ENCODE measurements at places on chromosomes 5 and 9.
A peak's percentile ranks its signal among the peaks of the same experiment; 100 is the strongest.

DNA sequence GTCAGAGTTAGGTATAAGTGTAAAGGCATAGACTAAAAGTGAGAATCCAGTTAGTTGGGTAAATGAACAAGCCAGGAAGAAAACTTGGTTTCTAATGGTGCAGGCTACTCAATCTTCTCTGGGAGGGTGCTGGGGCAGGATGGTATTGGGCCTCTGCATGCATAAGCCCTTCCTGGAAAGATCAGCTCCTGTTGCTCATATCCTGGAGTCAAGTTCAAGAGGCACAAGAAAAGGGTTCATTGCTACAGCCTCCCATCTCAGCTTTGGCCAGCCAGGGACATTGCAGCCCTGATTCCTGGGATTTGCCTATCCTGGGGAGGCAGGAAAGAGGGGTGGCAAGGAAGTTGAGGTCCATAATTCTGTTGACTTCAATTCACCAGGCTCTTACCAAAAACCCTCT lies 40.7 kb upstream of the ATP6V1G1 start:
- DNase-seq = no peak

DNA sequence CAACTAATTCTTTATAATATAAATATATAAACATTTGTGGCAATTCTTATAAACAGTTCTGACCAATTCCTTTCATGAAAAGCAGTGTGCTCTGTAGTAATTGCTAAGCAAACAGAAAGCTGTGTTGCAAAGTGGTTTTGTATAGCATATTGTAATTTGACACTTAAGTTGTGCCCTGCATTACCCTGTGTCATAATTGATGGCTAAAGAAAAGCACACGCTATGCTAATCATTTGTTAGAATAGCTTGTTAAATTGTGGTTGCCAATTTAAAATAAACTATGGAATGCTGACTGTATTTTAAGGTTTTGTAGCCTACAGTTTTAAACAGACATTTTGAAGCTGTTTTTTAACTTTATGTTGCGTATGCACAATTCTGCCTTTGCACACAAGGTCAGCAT lies 140.0 kb downstream of the PBX3 start:
- DNase-seq = peak; percentile 21

DNA sequence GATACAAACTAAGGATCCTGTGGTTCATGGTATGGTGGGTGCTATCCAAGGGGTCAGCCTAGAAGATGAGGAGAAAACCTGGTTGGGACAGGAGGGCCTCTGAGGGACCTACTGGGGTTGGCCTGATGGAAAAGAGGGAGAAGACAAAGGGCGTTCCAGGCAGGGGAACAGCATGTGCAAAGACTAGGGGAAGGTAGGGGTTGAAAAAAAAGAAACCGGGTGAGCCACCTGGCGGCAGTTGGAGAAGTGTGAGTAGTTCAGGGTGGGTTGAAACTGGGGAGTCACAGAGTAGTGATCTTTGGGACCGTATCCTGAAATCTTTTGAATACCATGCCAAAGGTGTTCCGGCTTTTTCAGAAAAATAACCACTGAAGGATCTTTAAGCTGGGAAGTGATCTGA lies 8.7 kb upstream of the GABRP start:
- DNase-seq = no peak

DNA sequence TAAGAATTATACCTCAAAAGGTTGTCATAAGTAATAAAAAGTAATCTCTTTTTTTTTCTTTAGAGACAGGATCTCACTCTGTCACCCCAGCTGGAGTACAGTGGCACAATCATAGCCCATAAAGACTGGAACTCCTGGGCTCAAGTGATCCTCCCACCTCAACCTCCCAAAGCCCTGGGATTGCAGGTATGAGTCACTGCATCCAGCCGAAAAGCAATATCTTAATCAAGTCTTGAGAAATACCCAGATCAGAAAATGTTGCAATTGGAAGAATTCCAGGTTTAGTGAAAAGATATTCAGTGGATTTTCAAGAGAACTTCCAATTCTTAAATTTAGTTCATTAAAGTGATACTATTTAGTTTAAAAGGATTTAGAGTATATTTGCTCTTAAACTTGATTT lies 40.9 kb upstream of the IDNK start:
- DNase-seq = peak; percentile 86

GRCh38 chr9:118444403-118444802 lies 740.2 kb downstream of the TLR4 start:
- DNase-seq = no peak

DNA sequence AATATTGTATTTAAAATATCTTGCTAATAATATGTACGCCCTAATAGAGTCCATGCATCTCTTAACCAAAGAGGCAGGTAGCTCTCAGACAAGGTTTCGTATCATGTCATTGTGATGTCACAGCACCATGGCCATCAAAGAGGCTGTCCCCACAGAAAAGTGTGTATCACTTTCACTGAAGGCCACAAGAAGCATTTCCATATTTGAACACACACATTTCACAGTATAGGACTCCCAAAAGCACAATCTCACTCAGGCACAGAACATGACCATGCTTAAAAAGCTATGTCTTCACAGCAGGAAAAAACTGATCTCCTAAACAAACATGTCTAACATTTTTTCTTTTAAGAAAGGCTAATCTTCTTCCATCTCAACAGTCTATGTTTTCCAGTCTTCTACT lies 133.8 kb downstream of the DENND1A start:
- no peak for DNase-seq

GRCh38 chr5:145521066-145521465 lies 314.1 kb downstream of the PRELID2 start:
- DNase-seq = no peak

- DNase-seq = peak; percentile 76
Observed at GRCh38 chr5:73376618-73377170, 71.9 kb downstream of the FOXD1 start.

DNA sequence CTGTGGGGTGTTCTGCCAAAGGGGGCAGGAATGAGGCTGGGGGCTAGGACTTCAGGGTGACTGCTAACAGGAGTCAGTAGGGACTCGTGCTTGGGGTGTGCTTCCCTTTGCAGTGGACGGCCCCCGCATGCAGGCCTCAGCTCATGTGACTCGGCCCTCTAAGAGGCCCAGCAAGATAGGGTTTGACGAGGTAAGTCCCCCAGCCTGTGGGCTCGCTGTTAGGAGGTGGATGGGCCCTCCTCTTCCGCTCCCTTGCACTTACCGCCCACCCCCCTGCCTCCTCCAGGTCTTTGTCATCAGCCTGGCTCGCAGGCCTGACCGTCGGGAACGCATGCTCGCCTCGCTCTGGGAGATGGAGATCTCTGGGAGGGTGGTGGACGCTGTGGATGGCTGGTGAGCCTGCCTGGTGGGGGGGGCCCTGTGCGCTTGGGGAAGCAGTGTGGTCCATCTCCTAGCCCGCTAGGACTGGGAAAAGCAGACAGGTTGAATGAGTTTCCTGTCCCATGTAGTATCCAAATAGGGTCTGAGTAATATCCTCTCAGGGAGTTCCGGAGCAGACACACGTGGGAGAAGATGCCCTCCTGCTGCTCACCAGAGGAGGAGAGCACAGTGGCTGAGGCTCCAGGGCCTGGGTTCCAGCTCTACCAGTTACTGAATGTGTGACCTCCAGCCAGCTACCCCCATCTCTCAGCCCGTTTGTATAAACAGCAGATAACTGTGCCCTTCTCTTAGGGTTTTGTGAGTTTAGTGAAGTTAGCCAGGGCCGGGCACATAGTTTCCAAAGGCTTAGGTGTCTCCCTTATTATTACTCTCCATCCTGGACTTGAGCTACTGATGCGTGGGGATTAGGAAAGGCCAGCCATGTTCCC lies 8.2 kb downstream of the CERCAM start:
- peak; percentile 88 for DNase-seq

GRCh38 chr9:127291246-127291778 lies 26.7 kb downstream of the GARNL3 start:
- no peak for DNase-seq

DNA sequence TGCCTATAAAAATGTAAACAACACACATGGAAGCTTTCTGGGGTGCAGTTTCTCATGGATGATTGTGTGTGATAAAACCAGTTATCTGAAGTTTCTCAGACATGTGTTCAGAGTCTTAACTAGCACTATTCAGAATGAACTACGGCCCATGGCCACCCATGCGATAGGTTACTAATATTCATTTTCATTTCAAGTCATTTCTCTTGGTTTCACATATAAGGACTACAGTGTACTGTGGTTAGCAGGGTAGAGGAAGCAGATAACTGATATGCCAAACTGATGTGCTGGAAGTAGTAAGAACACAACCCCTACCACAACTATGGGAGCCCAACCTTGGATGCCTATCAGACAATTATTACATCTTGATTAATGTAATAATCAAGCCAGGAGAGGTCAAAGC lies 372.1 kb downstream of the DTWD2 start:
- no peak for DNase-seq

DNA sequence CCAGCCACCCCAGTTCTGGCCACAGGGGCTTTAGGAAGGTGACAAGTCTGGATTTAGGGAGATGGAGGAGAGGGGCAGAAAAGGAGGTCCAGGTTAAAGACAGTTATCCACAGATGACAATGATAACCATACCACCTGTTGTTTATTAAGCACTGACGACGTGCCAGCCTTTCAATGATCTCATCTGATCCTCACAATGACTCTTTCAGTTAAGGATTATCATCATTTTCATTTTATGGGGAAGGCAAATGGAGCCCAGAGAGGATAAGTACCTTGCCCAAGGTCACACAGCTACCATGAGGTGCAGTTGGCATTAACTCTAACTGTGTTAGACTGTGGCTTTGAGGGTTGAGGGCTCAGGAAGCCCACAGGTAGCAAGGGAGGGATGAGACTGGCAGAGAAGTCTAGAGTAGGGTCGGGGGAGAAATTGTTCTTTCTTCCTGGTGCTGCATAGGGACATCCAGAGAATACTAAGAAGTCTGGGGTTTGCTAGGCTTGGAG lies 21.5 kb upstream of the JADE2 start:
- peak; percentile 31 for DNase-seq

GRCh38 chr9:123450098-123450770 lies 94.2 kb downstream of the CRB2 start:
- no peak for DNase-seq

DNA sequence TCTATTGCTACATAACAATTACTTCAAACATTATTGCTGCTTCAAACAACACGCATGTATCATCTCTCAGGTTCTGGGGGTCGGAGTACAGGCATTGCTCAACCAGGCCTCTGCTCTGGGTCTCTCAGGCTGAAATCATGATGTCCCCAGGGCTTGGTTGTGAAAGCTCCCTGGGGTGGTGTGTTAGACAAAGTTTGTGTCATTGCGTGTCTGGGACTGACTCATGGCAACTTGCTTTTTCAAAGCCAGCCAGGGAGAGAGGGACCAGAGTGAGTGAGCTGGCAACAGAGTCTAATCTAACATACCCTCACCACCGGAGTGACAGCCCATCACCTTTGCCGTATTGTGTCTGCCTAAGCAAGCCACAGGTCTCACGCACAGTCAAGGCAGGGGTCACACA lies 259.2 kb upstream of the NFIL3 start:
- DNase-seq = peak; percentile 57

- DNase-seq = peak; percentile 56
Observed at GRCh38 chr9:91231619-91232018, 130.1 kb downstream of the AUH start.

GRCh38 chr9:18610956-18611355 lies 137.0 kb downstream of the ADAMTSL1 start:
- DNase-seq = no peak

GRCh38 chr9:76737154-76737902 lies 26.9 kb upstream of the PCA3 start:
- no peak for DNase-seq

GRCh38 chr5:174759091-174759490 lies 34.7 kb downstream of the MSX2 start:
- DNase-seq = no peak

DNA sequence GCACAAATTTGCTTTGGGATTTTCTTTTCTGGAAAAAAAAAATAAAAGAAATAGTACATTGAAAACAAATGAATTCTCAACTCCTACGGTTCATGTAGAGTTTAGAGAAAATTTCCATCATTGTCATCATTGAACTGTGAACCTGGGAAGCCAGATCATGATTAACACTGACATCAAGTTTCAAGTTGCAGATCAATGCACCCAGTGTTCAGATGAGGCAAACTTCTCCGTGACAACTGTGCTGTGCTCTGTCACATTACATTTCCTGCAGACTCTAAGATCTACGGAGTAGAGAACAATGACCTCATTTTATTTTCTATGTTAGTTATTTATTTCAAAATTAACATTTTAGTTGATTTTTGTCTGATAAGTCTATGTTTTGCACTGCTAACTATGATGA lies 99.7 kb downstream of the MAP1B start:
- DNase-seq = no peak

GRCh38 chr5:123721675-123722276 lies 209.8 kb downstream of the CSNK1G3 start:
- DNase-seq = no peak

- DNase-seq = no peak
Observed at GRCh38 chr5:143101121-143101520, 302.4 kb downstream of the NR3C1 start.

DNA sequence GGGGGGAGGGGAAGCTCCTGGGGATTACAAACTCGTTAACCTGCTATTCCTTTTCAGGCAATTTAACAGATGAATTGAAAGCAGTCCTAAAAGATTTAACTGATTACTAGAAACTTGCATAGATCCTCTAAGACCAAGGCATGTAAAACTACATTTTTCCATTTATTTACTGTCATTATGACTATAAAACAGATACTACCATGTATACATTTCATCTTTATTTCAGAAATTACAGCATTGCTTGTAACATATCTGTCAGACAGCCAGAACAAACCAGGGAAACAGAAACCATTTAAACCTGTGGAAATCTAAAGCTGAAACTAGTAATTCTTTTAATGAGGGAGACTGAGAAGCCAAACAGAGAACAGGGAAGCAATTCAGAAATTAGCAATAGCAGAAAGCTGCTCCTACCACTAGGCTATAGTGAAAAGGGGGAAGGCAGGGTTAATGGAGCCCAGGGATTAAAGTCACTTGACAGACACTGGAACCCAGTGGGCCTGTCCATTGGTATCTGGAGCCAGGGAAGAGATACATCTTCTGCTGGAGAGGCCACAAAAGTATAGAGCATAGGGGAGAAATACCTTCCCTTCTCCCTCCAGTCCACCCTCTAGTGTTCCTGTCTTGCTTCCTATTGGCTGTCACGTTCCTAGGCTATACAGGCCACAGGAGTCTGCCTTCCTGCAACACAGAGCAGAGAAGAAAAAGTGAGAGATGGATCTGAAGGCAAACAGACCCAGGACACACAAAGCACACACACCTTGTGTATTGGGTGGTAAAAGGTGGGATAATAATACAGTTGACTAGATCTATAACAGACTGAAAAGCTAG lies 33.8 kb downstream of the PDCD1LG2 start:
- DNase-seq = no peak

DNA sequence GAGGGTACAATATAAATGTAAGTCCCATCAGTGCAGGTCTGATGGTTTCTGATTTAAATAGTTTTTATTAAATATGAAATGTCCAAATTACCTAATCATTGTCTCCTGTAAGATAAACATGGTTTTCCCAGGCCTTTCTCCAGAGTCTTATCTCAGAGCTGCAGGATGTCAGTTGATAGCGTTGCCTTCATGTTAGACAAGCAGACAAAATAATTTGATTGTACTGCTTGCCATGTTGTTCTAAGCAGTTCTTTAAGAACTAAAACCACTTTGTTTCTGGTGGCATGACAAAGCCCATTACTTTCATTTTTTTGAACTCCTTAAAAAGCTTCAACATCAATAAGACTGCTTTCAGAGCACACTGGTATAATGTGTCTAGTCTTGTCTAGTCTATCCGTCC lies 1073.5 kb downstream of the MAT2B start:
- DNase-seq = peak; percentile 15

- DNase-seq = peak; percentile 9
Observed at GRCh38 chr5:108090946-108091345, 291.0 kb downstream of the FBXL17 start.

GRCh38 chr5:129049126-129049799 lies 45.3 kb upstream of the ISOC1 start:
- DNase-seq = no peak
